ENCODE measurements at places on chromosomes 5 and 9. TPM values are rescaled to one million over a fixed set of nuclear protein-coding genes. Genes with fewer than 3 reads are reported as not detected.

Gene PHPT1
- 40.4 TPM for total RNA-seq

Gene SLC36A2
- total RNA-seq: not detected

Gene KCNMB1
- 0.25 TPM for total RNA-seq

Gene ENC1
- total RNA-seq: 34.4 TPM

Gene DRD1
- total RNA-seq: not detected

Gene SLC12A7
- total RNA-seq: 64.2 TPM

Gene PCDHB10
- total RNA-seq: 0.14 TPM

Gene C9
- 128 TPM for total RNA-seq

Gene DDX4
- not detected for total RNA-seq

Gene GPR150
- total RNA-seq: not detected

Gene PCDHGA6
- 0.37 TPM for total RNA-seq

Gene GPR21
- 0.67 TPM for total RNA-seq

Gene IGIP
- 11.8 TPM for total RNA-seq

Gene LURAP1L
- 4.2 TPM for total RNA-seq

Gene ENTREP1
- total RNA-seq: 0.09 TPM

Gene INSYN2B
- total RNA-seq: 0.33 TPM

Gene APBA1
- 19.0 TPM for total RNA-seq

Gene ANKRD20A1
- total RNA-seq: 0.70 TPM

Gene FOXD4L3
- total RNA-seq: 0.08 TPM

Gene PIP5KL1
- total RNA-seq: 1.5 TPM

Gene TMEM174
- not detected for total RNA-seq

Gene LTC4S
- total RNA-seq: 1.3 TPM

Gene LMX1B
- total RNA-seq: not detected

Gene NRARP
- 0.93 TPM for total RNA-seq

Gene SLC45A2
- not detected for total RNA-seq

Gene ATP6V0E1
- total RNA-seq: 56.6 TPM

Gene ADAMTS16
- 0.84 TPM for total RNA-seq

Gene ZBTB34
- total RNA-seq: 5.6 TPM

Gene PCDHB14
- 0.47 TPM for total RNA-seq

Gene HTR4
- total RNA-seq: 2.4 TPM

Gene BTNL9
- total RNA-seq: 12.0 TPM

Gene IL3
- total RNA-seq: not detected

Gene RNF183
- total RNA-seq: not detected

Gene SPINK4
- total RNA-seq: not detected

All from liver (tissue), 10 donors.